ENCODE measurements at places on chromosomes 2 and 18. TPM values are rescaled to one million over a fixed set of nuclear protein-coding genes. Genes with fewer than 3 reads are reported as not detected.

DNA sequence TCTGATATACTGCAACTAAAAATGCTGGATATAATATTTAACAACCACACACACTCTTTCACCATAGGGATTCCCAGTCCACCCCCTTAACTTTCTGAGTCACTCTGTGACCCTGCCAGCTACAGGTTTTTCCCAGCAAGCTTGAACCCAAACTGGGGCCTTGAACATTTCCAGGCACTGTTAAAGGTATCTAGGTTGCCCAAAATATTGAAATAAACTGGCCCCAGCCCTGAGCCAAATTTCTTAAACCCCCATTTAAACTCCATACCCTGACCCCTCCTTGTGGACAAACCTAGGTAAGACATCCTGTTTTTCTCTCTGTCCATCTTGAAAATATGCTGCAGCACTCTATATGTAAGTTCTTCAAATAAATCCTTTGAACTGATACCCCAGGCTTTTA, 19.7 kb upstream of the DCTN1 start:
- H3K36me3 ChIP-seq: no peaks in the 10 kb centered on the region
- no peaks in the 10 kb centered on the region for H3K4me1 ChIP-seq
- H3K27ac ChIP-seq: no peak overlapping the region
- H3K27me3 ChIP-seq: no peaks in the 10 kb centered on the region
- H3K4me3 ChIP-seq: no peak overlapping the region

KIF5C gene
- 19.6 TPM for total RNA-seq

- no peak overlapping the region for H3K27ac ChIP-seq
- no peaks in the 10 kb centered on the region for H3K4me1 ChIP-seq
- no peaks in the 10 kb centered on the region for H3K36me3 ChIP-seq
Measured at GRCh38 chr2:53778536-53779162, 8.1 kb downstream of the ASB3 start.

EDAR gene
- total RNA-seq: not detected

- H3K27ac ChIP-seq: no peak overlapping the region
- H3K36me3 ChIP-seq: no peaks in the 10 kb centered on the region
- H3K4me3 ChIP-seq: no peak overlapping the region
- DNase-seq: peak; percentile 71
- H3K4me1 ChIP-seq: no peaks in the 10 kb centered on the region
Measured at GRCh38 chr2:3664925-3665324, 6.9 kb downstream of the ALLC start.
